ENCODE measurements at places on chromosomes 5 and 9.

DNA sequence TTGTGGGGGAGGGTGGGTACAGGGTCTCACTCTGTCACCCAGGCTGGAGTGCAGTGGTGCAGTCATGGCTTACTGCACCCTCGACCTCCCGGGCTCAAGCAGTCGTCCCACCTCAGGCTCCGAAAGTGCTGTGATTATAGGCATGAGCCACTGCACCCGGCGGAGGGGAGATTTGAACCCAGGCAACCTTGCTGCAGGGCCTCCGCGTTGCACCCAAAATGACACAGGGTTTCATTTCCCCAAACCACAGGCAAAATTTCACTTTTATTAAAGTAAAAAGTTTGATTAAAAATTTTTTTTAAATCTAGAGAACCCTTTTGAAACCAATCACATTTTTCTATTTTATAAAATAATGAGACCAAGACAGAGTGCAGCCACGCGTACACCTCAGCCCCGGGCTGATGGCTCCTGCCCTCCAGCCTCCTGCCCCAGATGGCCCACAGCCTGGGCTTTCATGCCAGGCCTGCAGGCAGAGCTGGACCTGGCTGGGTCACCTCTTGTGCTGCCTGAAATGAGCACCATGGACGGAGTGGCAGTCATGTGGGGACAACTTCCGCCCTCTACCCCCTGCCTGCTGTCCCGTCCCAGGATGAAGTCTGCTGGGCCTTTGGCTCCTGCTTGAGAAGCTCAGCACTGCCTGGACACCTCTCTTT, 30.5 kb downstream of the USP20 start:
- DNase-seq = no peak

DNA sequence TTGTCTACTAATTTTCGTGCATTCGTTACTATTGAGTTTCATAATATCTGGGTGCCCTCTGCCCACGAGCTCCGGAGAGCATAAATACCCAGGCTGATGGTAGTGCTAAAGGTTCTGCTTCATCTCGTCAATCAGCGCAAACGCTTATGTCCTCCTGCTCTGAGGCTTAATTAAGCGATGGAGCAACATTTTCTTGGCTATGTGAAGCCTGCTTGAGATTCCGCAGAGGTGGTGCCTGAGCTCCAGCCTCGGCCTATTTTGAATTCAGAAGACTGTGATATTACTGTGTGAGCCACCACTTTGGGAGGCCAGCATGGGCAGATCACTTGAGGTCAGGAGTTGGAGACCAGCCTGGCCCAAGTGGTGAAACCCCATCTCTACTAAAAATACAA, 44.8 kb downstream of the ANXA2R start:
- DNase-seq = no peak

DNA sequence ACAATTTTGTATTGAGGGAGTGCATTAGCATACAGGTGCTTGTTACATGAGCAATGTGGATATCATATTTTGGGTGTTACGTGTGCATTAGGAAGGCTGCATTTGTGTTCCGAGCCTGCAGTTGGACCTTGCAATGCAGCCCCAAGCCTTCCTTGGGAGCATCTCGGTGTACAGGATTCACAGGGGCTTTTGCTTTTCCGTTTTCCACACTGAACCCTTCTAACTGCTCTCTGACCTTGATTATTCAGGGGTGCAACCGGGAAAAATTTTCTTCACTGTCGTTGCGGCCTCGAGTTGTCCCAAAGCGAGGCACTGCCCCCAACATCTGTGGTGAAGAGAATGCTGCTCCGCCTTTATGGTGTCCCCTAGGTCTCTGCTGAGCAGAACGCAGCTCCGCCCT, 80.1 kb upstream of the PLEKHG4B start:
- DNase-seq = no peak

DNA sequence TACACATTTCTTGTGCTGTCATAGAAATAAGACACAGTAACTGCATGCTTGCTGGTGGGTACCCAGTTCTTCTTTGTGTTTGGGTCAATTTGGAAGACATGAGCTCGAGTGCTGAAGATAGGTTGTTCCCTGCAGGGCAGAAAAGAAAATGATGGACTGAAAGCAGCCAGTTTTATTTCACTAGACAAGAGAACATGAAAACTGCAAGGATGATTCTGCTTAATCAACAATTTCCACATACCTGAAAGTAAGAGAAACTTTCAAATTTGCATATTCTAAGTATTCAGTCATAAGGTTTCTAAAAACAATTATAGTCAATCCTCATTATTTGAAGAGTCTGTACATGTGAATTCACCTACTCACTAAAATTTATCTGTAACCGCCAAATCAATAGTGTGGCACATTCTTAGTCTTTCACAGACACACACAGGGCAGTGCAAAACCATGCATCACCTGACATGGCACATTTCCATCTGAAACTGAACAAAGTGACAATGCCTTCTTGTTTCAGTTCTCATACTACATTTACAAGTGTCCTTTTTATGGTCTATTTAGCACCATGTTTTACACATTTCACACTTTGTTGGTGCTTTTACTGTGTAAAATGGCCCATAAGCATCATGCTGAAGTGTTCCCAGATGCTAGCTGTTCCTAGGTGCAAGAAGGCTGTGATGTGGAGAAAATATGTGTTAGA, 56.9 kb downstream of the HOMER1 start:
- DNase-seq = no peak

DNA sequence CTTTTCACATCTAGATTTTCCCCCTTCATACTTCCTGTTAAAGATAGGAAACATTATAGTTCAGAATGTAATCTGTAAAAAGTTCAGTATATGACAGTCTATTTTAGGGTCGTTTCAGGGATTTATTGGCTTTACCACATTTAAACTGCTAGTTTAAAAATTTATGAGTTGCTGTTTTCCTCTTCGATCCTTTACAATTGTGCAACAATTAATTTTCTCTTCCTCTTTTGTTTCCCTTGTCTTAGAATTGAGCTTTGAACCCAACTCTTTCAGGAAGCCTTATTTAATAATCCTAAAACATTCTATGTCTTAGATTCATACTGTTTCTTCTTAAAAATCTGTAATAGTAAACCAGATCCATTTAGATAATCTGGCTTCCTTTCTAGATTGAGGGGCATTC, 16.4 kb downstream of the ZSWIM6 start:
- DNase-seq = no peak

DNA sequence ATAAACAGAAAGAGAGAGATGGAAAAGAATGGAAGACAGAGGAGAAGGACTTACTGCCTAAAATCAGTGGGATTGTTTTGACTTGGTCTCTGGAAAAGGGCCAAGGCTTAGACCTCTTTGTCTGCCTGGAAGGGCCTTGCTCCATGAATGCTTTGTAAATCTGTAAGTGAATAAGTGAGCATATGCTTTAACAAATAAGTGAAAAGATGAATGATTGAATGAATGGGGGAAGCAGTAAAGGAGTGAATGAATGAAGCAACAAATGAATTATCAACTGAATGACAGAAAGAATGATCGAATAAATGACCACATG, 5.5 kb downstream of the KCNIP1 start:
- DNase-seq = no peak

DNA sequence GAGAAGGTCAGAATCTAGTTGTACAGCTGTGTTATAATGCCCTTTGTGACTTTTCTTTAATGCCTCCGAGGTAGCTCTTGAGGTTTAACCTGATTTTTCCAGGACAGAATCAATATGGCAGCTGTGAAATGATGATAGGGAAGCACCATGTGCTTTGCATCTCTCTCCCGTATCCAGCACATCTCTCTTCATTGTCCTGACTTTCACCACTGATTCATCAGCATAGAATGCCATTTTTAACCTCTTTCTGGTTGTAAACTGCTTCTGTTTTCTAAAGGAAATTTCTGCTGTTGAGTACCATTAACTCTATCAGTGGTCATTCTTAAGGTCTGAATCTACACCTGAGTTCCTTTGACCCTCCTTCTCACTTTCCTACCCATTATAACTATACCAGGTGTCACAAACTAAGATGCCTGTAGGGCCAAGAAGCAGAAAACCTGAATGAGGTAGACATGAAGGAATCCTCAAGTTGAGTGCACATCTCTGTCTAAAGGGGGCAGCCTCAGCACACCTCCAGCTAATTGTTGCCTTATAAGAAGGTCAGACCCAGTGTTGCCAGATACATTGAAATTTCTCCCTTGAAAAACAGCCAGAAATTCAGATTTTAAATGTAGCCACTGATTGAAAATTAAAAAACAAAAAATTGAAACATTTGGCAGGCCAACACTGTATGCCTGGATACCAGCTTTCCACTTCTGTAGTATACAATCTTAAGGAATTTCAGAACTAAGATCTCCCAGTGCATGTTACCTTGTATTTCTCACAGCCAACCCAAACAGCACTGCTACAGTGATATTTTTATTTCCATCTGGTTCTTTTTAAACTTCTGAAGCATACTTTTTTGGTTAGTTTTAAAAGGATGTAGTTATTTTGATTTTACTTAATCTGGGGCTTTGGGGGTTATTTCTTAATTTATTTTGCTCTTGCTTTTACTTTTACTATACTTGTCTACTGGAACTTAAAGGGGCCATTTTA, 35.8 kb upstream of the TLX3 start:
- DNase-seq = no peak

DNA sequence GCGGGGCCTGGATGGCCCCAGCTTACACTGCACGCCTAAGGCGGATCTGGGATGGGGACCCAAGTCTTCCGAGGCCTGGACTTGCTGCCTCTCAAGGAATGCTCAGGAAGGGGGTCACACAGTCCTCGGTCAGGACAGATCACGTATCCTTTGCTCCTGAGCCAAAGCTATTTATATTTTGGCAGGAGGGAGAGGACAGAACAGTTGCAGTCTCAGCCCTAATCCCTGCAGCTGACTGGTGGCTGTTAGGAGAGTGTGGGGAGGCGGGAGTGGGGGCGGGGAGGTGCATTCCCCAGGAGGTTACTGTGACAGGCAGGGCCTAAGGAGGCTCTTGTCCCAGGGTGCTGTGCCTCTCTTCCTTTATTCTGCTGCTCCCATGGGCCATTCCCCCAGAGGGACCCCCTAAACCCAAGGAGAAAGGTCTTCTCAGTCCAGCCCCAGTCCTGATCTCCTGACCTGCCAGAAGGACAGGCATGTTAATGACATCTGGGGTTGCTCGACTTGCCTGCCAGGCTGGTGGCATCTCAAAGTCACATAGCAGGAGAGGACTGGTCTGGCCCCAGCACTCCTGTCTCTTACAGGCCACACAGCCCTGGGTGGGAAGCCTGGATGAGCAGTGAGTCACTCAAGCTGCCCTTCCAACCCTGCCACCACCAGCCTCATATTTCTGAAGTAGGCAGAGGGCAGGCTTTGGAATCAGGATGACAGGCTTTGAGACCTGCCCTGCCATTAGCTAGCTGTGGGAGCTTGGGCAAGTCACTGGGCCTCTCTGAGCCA, 51.9 kb downstream of the COL27A1 start:
- DNase-seq = no peak

- DNase-seq = no peak
These were observed 895.5 kb upstream of the DMAC1 start for GRCh38 chr9:8694983-8695588.

DNA sequence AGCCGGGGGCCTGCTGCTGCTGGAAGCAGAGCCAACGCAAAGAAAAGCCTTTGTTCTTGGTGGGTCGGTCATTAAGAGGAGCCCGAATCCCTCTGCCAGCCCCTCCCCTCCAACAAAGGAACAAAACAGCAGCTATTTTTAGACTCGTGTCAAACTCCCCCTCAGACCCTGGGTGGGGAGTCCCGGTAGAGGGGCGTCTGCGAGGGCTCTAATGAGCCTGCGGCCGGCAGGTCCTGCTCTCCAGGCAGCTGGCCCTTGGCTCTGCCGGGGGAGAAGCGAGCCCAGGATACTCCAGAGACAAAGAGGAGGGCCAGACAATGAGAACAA, 114.0 kb downstream of the LHX2 start:
- DNase-seq = no peak

DNA sequence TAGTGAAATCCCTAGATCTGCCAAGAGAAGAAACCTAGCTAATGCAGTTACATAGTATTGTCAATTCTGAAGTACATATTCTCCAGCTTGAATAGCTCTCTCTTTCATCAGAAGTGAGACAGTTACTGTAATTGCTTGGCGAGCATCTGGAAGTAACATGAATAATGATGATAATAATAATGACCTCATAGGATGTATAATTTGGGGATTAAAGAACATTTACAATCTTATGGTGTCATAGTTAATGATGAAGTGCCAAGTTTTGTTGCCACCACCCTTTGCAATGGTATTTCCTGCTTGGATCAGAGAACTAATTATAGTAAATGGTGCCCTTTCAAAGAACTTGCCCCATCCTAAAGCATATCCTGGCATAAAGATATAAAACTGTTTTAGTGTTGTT, 201.4 kb downstream of the ADAMTSL1 start:
- no peak for DNase-seq
